Left forelimb (tissue), 1 donor: ENCODE measurements at places on chromosomes 3 and 15.

DNA sequence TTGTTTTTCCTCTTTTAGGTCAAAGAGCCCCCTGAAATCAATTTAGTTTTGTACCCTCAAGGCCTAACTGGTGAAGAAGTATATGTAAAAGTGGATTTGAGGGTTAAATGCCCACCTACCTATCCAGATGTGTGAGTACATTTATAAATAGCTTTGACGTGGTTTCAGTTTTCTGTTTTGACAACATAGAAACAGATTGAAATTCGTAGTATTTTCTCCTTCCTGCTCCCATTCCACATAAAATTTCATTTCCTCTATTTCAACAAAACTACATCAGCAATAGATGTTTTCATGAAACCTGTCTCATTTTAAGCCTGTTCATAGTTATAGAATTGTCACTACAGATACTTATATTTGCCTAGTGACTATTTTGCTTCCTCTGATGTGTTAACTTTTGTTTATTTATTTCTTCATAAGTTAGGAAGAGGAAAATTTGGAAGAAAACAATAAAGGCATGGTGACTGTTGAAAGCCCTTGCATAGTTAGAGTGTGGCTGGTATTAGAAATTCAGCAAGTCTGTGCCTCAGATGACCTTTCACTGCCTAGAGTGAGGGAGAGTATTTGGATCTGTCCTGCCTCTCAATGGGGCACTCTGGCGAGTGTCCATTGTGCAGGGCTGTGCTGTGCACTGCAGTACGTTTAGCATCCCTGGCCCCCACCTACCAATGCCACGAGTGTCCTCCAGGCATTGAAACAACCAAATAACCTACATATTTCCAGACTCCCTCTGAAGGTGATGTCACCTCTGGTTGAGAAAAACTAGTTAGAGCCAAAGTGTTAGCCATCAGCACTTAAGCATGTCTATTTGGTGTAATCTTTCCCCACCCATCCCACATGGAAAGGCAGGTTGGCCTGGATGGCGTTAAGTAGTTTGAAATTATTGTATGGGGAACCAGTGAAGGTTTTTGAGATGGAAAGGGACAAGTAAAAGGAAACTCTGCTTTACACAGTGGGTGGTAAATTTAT lies 5.9 kb downstream of the EIF2AK4 start:
- DNase-seq, result no peak

DNA sequence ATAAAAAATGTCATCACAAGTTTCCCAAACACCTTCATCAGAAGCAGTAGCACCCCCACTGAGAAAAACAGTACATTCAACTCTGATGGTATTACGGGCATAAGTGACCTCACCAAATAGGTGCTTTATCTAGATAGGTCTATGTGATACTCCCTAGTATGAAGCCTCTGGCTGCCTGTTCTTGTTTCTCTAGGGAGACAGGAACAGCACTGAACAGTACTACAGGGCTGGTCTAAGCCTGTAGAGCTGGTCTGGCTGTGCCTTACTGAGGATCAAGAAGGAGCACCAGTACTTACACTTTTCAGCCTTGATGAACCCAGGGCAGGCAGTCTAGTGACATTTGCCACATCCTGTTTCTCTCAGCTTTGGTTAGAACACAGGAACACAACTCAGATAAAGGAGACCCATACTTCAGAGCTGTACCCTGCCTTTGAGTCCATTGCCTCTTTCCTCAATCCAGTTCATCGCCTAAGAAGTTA lies 35.9 kb downstream of the OXNAD1 start:
- no peak for DNase-seq

GRCh38 chr3:185572183-185572582 lies 13.9 kb upstream of the SENP2 start:
- DNase-seq, result no peak

DNA sequence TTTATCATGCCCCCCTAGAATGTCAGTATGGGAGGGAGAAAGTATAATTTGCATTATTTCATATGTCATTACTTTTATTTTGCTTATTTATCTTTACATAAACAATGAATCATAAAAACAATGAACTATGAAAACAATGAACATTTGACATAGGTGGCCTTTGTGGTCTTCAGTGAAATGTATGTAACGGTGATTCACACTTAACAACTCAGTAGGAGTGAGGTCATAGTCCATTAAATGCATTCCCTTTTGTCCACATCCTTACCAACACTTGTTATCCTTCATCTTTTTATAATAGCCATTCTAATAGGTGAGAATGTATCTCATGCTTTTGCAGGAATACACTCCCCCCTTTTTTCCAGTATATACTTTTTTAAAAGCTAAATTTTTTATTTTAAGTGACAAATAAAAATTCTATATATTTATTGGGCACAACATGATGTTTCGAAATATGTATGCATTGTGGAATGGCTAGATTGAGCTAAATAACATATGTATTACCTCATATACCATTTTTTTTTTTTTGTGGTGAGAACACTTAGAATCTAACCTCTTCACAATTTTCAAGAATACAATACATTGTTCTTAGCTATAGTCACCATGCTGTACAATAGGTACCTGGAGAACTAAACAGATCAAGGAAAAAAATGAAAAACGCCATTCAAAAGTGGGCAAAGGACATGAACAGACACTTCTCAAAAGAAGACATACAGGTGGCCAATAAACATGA lies 189.5 kb downstream of the WDR72 start:
- no peak for DNase-seq

GRCh38 chr3:69443457-69443920 lies 57.6 kb upstream of the FRMD4B start:
- no peak for DNase-seq

GRCh38 chr3:186577521-186577920 lies 7.0 kb downstream of the DNAJB11 start:
- DNase-seq, result no peak

DNA sequence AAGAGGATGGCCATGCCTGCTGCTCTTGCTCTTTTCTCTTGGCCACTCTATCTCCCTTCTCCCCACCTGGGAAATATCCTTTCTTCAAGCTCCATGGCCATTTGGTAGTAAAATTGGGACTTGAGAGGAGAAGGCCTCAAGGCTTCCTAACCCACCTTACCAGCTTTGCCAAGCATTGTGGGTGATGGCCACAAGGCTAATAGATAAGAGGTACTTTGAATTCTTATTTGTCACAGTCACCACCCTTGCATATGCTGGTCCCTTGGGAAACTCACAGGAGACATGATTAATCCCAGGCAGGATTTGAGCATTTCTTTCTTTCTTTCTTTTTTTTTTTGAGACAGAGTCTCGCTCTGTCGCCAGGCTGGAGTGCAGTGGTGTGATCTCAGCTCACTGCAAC lies 37.2 kb downstream of the B3GNT5 start:
- DNase-seq, result no peak

GRCh38 chr3:100813828-100814227 lies 104.5 kb downstream of the TFG start:
- DNase-seq, result no peak
